ENCODE measurements at places on chromosomes 6 and 20.
A peak's percentile ranks its signal among the peaks of the same experiment; 100 is the strongest.

DNA sequence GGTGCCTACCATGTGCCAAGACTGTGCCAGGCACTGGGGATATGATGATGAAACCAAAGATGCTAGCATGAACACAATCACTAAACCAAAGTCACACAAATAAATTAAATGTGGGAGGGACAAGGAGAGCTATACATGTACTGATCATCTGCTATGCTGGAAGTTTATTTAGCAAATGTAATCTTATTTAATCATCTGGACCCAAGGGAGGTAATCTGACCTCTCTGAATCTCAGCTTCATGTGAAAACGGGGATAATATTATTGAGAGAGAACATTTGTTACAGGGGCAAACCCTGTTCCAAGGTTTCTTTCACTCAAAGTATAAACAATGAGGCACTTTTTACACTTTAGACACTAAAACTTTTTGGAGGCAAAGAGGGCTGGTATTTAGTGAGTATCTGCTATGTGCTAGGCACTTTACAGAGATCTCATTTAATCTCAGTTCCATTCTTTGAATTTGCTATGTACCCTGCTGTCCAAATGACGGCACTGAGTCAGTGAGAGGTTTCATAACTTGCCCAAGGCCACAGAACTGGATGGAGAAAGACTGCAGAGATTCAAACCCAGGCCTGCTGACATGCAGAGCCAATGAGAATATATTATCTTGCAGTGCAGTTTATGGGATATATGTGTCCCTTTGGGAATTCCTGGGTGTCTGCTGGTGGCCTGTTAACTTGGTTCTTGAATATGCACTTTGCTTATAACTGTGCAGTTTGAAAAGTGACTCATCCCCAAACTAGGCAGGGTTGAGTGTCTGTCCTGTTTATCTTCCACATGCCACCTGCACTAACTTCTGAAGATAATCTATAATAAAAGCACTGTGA is 3.3 kb upstream of the ASXL1 start:
- DNase-seq, result no peak

GRCh38 chr6:4577406-4577805 is 198.8 kb upstream of the CDYL start:
- DNase-seq, result no peak

DNA sequence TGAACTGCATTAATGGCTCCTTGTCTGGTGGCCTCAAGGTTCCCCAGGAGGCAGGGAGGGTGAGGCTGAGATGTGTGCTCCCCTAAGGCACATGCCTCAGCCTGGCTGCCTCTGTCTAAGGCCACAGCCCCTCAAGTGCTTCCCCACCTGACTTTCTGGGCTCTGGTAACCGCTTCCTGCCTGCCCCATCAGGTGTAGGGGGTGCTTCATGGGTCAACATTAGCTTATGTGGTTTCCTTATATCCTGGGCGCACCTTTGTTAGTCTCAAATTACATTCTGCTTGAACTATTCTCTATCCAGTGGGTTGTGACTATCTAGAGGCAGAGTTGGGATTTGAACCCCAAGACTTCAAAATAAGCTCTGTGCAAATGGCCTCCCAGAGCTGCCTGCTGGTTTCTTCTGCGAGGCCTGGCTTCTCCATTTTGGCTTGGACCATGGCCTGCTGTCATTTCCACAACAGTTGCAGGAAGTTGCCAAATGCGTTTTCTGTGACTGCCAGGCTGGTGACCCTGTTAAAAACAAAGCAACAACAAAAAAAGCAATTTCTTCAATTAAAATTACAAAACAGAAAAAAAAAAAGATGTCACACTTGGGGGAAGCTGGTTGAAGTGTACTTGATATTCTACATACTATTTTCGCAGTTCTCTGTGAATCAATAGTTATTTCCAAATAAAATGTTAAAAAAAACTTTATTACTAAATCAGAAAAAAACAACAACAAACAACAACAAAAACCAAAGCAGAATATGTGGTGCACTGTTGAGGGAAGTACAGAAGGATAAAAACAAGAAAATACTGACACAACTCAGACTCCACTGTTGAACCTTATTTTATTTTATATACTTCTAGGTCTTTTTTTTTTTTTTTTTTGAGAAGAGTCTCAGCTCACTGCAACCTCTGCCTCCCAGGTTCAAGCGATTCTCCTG is 20.0 kb upstream of the ZNFX1 start:
- DNase-seq, result no peak

GRCh38 chr20:23374441-23374840 is 12.5 kb downstream of the GZF1 start:
- no peak for DNase-seq

DNA sequence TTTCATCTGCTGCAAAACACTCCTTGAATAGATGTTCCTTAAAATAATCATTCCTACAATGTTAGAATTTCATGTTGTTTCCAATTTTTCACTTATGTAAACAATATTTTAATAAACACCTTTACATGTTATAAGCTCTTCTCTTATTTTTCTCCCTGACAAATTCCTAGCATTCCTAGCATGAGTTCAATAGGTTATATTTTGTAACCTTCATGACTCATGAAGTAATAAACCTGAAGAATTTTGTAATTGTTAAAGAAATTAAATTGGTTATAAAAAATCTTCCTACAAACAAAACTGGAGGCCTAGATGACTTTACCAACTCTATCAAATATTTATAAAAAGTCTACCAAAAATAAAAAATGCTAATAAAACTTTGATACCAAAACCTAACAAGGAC is 66.3 kb downstream of the NT5E start:
- no peak for DNase-seq

DNA sequence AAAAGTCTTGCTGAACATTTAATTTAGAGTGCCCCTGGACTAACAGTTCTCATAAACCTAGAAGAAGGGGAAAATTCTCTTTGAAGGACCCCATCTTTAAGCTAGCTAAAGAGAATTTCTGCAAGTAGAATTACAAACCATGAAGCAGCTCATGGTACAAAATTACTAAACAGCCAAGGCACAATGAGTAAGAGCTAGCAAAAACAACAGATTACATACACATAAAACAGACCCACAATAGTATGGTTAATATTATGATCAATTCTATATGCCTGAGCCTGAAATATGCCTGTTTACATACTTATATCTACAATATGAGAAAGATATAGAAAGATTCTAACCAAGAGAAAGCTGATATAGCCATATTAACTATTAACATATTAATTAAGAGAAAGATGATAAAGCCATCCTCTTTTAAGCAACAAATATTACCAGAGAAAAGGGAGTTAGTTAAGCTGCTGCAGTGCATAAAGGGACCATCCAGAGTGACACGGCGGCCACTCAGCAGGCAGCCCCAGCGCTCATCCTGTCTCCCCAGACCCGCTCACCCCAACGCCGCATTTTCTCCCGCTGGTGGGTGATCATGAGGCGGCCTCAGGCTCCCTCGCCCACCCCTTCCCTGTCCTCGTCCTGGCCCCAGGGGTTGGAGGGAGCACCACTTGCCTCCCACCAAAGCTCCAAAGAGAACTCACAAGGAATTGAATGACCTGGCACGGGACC is 98.4 kb upstream of the CARMIL1 start:
- DNase-seq, result no peak

GRCh38 chr6:161922631-161923119 is 648.8 kb upstream of the AGPAT4 start:
- DNase-seq, result no peak

DNA sequence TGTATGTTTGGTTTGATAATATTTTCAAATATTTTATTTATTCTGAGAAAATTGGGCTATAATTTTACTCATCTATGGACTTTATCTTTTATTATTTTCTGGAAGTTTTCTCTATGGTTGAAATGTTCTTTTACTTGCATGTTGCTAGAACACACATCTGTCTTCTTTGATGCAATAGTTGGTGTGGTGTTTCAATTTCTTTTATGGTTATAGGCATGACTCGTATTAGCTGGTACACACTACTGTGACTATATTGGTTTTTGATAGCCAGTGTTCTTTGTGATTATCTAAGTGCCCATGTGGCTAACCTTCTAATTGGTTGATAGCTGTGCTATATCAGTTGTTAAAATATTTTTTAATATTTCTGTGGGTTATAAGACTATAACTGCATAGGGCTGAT is 1343.3 kb upstream of the GJE1 start:
- no peak for DNase-seq

DNA sequence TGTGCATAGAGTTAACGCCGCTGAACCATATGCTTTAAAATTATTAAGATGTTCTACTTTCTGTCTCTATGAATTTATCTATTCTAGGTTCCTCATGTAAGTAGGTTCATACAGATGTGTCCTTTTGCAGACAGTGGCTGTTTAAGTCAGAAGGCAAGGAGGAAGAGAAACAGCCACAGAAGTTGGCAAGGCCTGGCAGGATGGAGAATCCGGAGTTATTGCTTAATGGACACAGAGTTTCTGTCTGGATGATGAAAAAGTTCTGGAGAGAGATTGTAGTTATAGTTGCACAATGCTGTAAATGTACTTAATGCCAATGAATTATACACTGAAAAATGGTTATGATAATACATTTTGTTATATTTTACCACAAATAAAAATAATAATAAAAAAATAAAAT is 283.6 kb upstream of the CNR1 start:
- no peak for DNase-seq

- DNase-seq, result no peak
These were observed 20.2 kb upstream of the MICA start for GRCh38 chr6:31383149-31383548.

- DNase-seq, result no peak
These were observed 45.2 kb downstream of the PPP1R3G start for GRCh38 chr6:5130135-5130866.

DNA sequence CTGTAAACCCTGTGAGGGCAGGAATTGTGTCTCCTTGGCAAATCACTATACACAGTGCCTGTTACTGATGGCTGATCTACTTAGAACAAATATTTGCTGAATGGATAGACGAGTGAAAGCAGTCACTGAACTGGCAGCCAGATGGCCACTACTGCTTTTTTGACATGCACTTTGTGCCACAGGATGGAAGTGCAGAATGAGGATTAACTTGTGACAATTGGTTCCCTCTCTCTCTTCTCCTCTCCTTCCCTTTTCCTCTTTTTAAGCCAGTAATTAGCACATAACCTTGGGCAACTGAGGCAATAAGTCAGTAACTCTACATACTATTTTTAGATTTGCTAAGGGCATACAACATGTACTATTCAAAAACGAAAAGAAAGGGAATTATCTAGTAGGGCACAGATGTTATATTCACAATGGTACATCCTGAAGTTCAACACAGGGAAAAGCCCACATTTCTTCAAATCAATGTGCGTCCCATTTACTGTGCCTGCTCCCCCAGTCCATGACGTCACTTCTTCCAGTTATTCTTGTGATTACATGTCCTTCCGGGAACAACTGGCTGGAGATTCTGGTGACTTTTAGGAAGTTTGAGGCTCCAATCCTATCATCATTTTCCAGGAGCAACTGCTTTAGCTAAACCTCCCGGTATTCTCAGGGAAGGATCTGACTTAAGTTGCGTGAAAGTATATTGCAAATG is 17.0 kb upstream of the RPS6KA2 start:
- no peak for DNase-seq

DNA sequence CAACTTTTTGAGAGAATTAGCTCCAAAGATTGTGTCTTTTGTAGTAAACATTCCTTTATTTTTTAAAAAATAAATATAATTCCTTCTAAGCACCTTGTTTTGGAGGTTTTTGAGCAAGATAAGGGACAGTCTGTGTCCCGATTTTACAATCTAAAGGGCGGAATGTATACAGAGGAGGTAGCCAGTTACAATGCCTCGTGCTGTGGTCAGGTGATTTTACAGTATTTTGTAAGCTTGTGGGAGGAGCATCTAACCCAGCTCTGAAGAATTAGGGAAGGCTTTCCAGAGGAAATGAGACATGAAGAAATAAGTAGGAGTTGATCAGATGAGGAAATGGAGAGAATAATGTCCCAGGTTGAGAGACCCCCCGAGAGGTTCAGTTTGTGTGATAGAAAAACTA is 1.3 kb downstream of the HINT3 start:
- DNase-seq, result no peak

DNA sequence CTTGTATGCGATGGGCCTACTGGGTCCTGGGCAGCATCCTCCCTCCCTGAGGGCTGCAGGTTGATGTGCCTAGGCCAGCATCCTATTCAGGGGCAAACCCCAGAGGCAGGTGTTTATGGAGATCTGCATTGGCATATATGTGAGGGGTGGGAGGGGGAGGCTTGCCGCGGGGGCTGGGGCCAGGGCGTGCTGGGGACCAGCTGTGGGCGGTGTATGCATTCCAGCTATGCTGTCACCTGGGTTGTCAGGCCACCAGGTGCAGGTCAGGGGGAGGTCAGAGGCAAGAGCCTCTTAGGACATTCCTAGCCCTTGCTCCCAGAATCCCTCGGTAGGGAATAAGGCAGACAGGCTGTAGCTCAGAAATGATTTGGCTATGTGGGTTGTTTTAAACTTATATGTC is 11.9 kb downstream of the FOXA2 start:
- no peak for DNase-seq

- DNase-seq, result no peak
These were observed 43.0 kb downstream of the GOPC start for GRCh38 chr6:117559299-117559698.

GRCh38 chr6:41639809-41640371 is 1.6 kb downstream of the MDFI start:
- no peak for DNase-seq

DNA sequence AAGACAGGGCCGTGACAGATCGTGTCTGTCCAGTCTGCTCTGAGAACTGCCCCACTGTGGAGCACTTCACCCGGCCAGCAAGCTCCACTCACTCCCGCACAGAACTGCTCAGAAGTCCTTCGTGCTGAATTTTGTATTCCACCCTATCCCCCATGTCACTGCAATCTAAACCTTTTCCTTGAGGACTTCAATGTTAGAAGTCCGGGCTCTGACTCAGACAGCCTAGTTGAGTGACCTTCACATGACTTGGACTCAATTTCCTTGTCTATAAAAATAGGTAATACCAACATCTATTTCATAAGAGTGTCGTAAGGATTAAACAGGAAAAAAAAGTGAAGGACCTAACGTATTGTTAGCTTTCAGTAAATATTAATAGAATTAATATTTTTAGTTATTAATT is 161.6 kb downstream of the QRSL1 start:
- DNase-seq, result no peak

DNA sequence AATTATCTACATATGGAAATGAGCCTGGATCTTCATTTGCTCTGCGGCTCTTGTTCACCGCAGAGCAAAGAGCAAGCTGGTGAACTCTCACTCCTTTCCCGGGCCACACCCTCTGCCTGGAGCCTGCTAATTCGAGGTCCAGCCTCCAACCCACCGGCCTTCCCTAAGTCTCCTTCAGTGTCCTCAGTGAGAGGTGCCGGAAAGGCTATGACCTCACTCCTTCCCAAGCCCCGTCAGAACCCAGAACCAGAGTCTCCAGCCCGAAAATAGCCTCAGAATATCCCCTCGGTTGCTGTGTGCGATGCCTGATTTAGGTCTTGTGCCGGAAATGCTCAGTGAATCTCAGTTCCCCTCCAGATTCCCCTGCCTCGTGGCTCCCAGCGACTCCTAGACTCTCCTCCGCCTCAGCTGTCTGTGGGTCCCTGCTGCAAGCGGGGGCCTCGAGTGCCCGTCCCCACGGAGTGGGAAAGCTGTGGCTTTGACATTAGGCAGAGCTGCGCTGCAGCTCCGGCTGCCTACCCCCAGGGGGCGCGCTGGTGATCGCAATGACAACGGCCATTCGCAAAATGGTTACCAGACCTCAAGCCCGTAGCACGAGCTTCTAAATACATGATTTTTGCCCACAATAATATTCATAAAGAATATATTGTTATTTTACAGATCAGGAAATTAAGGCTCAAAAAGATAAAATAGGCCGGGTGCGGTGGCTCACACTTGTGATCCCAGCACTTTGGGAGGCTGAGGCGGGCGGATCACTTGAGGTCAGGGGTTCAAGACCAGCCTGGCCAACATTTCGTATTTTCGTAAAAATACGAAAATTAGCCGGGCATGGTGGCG is 4.1 kb upstream of the BNIP5 start:
- peak; percentile 54 for DNase-seq

All from T follicular helper cell (primary cell).